IMR-90 (cell line): ENCODE measurements at places on chromosomes 7 and 10. TPM values are rescaled to one million over a fixed set of nuclear protein-coding genes. Genes with fewer than 3 reads are reported as not detected.

GRCh38 chr7:30988351-30989005, 24.7 kb downstream of the GHRHR start:
- no peak for DNase-seq

- no peak for DNase-seq
These were observed 99.0 kb upstream of the NMT2 start for GRCh38 chr10:15267496-15267895.

- DNase-seq: peak; percentile 73
These were observed 178.0 kb downstream of the IMMP2L start for GRCh38 chr7:111384065-111384891.

DNA sequence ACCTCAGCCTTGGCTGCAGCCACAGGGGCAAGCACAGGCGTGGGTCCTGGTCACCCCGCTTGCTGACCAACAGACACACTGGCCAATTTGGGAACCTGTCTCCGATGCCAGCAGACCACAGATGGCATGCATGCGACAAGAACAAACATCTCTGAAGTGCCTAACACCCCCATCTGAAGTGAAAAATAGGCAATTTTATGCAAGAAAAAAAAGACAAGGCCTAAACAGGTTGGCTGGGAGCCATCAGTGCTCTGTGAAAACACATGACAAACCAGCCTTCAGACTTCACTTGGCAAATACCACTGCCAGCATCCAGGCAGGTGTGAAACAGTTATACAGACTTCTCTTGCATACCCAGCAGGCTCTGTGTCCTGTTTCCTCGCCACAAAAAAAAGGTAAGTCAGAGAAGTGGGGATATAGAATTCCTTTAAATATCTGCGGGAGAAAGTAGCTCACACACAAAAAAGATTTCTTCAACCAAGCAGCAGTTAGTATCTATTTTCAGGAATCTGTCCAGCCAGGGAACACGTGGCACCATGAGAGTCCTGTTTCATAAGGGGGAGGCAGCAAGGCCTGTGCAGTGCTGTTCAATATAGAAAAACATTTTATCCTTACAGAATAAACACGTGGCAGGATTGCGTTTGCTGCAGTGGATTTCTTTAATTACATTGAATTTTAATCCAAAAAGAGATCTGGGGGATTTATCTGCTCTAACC, 293.4 kb upstream of the MKLN1 start:
- no peak for DNase-seq

DNA sequence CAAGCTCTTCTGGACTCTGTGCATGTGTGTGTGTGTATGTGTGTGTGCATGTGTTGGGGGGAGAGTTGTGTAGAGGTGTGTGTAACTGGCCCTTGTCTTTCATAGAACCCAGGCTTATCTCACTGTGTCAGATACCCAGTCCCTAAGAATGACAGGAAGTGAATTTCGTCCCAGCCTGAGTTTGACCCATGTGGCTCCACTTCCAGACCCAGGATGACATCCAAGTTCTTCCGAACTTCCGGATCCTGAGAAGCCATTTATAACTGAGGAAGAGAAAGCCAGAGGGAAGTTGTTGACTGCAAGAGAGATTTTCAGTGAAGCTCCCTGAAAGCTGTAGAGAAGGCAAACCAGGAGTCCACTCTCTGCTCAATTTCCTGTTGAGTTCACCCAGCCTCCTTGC, 53.2 kb downstream of the ADRB1 start:
- DNase-seq: no peak

DNA sequence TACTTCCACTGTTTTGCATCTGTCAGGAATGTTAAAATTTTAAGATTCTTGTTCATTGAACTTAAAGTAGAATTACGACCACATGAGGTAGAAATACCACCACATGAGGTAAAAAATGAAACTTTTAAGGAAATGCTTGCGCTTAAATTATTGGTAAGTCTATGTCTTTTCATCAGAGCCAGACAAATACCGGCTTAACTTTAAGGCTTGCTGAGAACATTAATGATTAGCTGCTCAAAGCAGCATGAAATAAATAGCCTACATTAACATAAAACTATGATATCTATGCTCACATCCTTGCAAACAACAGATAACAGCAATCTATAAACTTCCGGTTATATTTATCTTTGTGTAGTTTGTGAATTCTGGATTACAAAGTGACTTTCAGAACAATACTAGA, 26.9 kb upstream of the SCIN start:
- no peak for DNase-seq

DNA sequence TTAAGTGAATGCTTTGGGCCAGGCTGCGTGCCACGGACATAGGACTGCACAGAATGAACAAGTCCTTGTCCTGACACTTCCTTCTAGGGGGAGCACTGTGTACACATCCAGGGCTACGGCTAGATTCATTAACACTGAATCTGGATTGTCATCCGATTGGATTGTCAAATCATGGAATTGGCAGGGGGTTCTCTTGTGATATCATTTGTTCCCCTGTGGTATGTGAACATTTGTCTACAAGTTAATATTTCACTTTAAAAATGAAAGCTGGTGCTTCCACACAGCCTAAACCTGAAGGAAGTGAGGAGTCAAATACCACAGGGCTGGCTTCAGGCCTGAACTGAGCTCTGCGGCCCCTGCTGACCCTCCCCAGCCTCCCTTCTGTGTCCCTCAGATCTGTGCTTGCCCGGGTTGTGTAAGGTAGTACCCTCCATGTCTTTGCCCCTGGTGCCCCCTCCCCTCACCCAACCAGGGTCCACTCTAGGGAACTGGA, 75.6 kb downstream of the SNX10 start:
- DNase-seq: no peak

- peak; percentile 95 for DNase-seq
These were observed 3.2 kb downstream of the PARP12 start for GRCh38 chr7:140059273-140060242.

GRCh38 chr7:127581716-127582115, 3.7 kb downstream of the GCC1 start:
- DNase-seq: no peak

- no peak for DNase-seq
These were observed 9.0 kb downstream of the CYP2W1 start for GRCh38 chr7:991729-992656.

DNA sequence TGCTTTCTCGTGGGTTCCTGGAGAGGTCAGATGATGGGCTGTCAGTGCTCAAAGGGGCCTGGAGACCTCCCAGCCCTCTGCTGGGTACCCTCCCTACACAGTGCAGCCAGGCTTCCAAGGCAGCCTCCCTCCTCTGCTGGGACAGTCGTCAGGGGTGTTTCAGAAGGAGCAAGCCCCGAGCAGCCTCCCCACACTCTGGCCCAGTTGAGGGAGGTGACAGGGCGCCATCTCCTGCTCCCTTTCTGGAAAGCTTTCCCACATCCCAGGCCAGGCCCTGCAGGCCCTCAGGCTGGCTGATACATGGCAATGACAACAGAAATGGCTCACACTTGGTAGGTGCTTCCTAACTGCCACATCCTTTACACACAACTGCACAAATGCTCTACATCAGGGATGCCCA, 32.1 kb downstream of the KCNMA1 start:
- no peak for DNase-seq

DNA sequence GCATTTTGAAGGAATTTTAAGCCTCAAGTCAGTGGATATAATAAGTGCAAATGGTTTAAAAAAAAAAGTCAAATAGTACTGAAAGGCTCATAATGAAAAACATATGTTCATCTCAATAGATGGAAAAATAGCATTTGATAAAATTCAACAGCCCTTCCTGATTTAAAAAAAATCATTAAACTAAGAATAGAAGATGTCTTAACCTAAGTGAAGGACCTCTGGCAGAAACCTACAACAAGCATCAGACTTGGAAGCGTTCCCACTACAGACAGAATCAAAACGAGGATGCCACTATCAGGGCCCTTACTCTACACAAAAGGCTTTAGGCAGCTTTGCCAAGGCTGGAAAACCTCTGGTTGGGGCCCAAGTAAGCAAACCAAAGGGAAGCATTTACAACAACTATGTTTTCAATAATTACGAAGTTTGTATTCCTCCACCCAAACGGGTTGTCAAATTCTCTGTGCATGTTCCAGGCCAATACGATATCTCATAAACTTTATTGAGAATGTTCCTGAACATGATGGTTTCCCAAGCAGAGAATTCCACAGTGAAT, 45.1 kb downstream of the CYTH3 start:
- peak; percentile 51 for DNase-seq

DNA sequence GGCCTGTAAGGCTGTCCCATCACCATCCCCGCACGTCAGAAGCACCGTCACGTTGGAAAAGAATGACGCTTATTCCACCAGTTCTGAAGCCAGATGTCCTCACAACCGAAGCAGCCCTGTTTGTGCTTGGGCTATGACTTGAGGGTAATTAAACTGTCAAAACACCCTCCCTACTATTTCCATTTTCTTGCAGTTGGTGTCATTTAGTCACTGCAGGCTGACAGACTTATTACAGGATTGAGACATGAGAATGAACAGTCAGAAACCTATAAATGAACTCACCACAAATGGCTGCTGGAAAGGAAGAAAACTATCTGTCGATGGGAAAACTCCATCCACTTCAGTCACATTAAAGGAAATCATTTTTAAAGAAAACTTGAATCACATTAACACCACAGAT, 85.3 kb downstream of the VOPP1 start:
- DNase-seq: no peak

- DNase-seq: no peak
These were observed 74.5 kb downstream of the ADCY1 start for GRCh38 chr7:45648671-45648995.

GRCh38 chr7:100951172-100951571, 1.8 kb downstream of the MUC3A start:
- DNase-seq: no peak

DNA sequence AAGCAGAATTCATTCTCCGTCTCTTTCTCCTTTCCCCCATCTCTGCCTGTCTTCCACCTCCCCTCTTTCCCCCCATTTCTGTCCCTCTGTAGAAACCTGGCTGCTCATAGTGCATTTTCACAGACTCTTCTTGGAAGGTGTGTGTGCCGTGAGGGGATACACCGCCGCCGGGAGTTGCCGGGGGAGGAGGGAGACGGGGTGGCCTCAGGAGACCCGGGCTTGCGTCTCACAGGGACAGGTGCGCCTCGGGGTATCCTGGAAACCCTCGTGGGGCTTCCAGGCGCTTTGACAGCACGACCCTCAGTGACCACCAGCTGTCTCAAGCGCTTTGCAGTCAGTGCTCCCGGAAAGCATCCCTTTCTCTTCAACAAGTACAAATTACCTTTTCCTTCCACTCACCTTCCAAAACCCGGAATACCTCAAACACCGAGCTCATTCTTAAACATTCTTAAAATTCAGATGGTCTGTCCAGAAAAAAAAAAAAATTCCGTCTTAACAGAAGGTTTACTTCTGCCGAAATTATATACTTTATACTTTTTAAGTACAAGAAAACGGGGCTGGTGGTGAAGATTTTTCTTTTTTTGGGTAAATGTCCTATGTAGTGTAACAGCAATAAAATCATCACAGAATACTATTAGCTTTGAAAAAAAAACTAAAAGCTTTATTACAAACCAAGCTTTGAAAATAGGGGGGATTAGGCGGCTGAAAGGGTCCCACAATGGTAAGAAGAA, 8.2 kb downstream of the EMX2 start:
- DNase-seq: no peak

DNA sequence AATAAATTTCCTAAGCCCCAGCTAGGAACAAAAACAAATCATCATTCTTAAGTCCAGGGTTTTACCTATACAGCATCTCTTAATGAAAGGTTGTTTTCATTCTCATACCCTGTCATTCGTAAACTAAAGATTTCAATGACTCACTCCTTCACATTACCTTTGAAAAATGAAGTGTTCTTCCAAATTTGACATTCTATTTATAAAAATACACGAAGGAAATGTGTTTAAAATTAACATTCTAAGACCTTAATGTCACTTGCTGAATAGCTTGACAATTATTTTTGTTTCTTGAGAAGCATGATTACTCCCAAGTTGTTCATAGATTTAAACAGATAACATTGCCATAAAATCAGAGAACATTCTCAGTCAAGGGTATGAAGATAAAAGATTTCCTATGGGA, 1188.3 kb upstream of the SORCS1 start:
- DNase-seq: no peak

DNA sequence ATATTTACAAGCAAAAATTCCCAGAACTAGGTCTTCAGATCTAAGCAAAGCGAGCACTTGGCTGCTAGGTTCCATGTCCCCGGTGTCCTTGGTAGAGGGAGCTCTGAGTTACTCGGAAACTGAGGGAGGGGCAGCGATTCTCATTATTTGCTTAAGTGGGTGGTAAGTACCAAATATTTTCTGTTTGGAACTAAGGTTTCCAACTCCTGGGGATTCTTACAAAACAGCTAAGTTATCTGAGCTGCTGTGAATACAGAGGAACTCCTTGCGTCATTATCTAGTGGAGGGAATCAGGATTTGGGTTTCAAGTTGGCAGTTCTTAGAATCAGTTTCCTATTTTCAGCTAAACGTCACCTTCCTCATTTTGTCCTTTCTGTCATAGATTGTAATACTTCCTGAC, 76.8 kb upstream of the IKZF1 start:
- no peak for DNase-seq

- DNase-seq: no peak
These were observed 80.1 kb downstream of the SEC61G start for GRCh38 chr7:54678763-54679489.

DNA sequence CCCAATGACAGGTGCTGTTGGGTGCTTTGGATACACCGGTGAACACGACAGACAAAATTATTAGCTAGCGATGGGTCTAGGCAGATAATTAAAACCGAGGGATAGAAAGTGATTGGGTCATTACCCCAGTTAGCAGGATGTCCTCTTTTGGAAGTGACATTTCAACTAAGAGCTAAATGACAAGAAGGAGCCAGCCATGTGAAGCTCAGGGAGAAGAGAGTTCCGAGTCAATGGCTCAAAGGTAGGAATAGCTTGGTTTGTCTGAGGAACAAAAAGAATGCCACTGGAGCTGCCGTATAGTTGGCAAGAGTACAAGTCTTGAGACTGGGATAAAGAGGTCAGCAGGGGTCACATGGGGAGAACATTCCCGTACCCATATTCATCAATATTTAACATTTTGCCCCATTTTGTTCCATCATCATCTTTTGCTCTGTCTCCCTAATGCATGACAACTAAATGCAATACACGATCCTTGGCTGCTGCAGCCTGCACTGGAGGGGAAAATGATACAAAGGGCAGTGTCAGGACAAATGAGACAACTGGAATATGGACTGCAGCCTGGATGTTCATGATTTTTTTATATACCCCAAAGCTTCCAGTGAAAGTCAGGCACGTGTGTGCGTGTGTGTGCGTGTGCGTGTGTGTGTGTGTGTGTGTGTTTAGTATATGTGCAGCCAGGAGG, 115.7 kb downstream of the ICA1 start:
- DNase-seq: no peak

The DKK1 gene
- 91.4 and 97.6 TPM in 2 replicates for polyA plus RNA-seq

The UPK3B gene
- polyA plus RNA-seq: 0.10 and 0.26 TPM in 2 replicates

The DGKI gene
- 3.8 and 3.9 TPM in 2 replicates for polyA plus RNA-seq

The MKRN1 gene
- 38.2 and 47.2 TPM in 2 replicates for polyA plus RNA-seq

The HOXA11 gene
- 0.04 and 0.05 TPM in 2 replicates for polyA plus RNA-seq

The NRF1 gene
- 7.8 and 11.4 TPM in 2 replicates for polyA plus RNA-seq

The FAM221A gene
- polyA plus RNA-seq: 2.0 and 2.1 TPM in 2 replicates

The AGR3 gene
- not detected in 2 replicates for polyA plus RNA-seq

The ANKRD30A gene
- polyA plus RNA-seq: not detected in 2 replicates

The H2BK1 gene
- polyA plus RNA-seq: not detected in 2 replicates

The LRIT1 gene
- not detected in 2 replicates for polyA plus RNA-seq

The CCDC136 gene
- 15.1 and 18.0 TPM in 2 replicates for polyA plus RNA-seq

The GDF2 gene
- polyA plus RNA-seq: 0.04 TPM in 1 of 2 replicates, not detected in the other

The MALRD1 gene
- polyA plus RNA-seq: 0.27 and 0.34 TPM in 2 replicates

The LIPJ gene
- polyA plus RNA-seq: not detected in 2 replicates

The OPN1SW gene
- polyA plus RNA-seq: not detected in 2 replicates
